Inflammatory macrophage treated with lipopolysaccharide for 1 hour (primary cell): ENCODE measurements at places on chromosomes 7 and 10.

- no peak for DNase-seq
Measured at GRCh38 chr10:118246332-118247295, 95.5 kb downstream of the FAM204A start.

DNA sequence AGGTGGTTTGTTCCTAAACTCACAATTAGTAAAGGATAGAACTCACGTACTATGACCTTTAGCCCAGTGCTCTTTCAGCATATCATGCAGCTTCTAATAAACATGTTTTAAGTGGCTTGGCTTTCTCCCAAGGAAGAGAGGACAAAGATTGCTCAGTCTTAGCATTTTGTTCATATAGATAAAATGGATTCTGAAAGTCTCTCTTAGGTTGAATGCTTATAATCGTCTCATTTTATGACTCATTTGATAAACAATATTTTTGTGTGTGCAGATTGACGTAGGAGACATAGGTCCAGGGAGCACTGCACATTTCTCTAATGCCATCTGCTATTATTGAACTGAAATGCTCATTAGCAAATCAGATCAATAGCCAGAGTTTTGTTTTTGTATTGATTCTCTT, 44.8 kb downstream of the GNAT3 start:
- DNase-seq: no peak

DNA sequence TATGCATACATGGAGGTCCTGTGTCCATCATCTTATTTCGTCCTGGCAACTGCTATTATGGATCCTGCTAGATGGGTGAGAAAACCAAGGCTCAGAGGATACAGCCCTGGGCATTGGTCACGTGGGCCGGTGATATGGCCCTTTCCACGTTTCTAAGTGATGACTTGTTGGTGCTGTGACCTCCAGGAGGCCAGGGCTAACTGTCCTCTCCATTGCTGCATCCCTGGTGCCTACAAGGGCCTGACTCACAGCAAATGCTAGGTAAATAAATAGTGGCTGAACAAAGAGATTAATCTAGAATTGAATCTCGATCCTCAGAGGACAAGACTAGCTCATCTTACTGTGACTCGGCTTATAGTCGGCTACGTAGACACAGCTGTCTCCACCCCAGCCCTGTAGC, 78.6 kb downstream of the FAM53B start:
- no peak for DNase-seq

GRCh38 chr7:108171164-108171563, 41.0 kb upstream of the LAMB4 start:
- DNase-seq: no peak

- DNase-seq: no peak
Measured at GRCh38 chr7:155489862-155490696, 32.1 kb downstream of the EN2 start.

DNA sequence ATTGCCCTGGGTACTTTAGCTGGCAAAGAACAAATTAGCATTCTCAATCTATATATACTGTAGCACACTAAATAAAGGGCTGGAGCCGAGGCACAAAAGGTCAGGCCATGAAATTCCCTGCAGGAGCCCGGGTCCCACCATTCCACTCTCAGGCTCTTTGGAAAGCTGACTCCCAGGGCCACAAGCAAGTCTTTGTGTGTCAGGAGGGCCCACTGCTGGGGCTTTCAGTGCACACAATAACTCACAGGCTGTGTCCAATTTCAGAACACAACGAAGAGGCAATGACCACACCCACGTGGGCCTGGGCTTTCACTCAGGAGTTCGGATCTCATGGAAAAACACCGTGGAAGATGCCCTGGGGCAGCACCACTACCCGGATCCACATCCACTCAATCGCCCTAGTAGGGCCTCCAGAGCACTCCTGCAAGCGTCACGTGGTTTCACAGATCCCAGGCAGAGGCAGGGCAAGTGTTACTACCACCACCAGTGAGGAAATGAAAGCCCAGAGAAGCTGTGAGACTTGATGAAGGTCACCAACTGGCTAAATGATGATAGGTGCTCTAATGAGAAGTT, 60.3 kb downstream of the COBL start:
- DNase-seq: no peak

DNA sequence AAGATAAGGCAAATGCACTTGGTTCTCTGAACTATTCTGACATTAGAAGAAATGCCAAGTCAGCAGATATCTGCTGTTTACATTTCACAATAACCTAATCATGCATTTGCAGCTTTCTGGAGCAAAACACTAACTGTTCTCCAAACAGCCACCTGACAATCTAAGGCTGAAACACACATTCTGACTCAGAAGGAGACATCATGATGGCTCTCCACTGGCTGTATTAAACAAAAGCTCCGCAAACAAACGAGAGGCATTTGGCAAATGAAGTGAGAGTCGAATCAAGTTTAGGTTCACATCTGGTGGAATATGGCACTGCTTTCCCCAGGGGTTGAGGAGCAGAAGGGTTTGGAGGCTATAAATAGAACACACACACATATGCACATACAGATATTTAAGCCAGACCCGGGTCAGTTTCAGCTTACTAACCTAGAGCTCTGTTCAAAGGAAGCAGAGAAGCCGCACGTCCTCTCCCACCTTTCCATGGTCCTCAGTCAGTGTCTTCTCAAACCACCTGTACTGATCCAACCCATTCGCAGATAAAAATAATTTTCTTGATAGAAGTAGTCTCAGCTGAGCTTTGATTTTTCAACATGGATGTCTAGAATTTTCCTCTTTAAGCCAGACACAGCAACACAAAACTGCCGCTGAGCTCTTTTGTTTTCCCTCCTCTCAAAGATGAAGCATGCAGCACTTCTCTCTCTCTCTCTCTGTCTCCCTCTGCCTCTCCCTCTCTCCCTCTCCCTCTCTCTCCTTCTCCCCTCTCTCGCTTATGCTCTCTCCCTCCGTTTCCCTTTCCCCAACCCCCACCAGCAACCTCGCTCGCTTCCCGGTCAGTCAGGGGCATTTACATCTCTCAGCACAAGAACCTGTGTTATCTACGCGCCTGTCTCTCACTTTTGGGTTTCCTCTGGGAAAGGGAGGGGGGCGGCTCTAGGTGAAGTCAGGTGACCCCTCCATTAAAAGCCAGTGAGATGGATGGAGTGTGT, 682.8 kb downstream of the MAGI2 start:
- no peak for DNase-seq

DNA sequence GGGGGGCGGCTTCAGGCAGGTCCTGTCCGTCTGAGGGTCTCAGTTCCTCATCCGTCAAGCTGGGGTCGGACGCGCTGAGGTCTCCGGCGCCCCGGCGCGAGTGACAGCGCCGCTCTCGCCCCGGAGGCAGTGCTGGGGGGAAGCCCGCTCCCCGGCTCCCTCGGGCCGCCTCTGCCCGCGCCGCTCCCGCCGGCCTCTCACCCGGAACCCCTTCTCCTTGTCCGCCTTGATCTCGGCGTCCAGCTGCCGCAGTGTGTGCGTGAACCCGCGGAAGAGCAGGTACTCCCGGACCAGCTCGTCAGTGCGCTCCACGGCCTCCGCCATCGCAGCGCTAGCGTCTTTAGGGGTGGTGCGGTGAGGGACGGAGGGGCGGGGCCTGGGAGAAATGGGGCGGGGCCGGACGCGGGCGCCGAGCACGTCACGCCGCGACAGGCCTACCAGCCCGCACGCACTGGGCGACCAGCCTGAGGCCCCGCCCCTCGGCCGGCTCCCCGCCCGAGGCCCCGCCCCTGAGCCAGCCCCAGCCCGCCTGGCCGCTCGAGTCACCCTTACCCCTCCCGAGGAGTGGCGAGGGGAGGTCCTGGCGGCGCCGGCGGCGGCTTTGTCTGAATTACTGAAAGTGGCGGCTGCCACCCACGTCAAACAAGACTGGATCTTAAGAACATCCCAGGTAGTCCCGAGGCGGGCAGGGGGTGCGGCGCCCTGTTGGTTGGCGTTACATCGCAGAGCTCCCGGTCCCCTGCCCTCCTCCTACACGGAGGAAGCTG, at the start of gene WDR91:
TSS of gene WDR91 (minus strand) at position 348 of the 767 bp plus-strand sequence. CDS start at position 324, 24 bp downstream.
- peak; percentile 96 for DNase-seq

- no peak for DNase-seq
Measured at GRCh38 chr7:17097668-17098297, 200.7 kb upstream of the AHR start.

DNA sequence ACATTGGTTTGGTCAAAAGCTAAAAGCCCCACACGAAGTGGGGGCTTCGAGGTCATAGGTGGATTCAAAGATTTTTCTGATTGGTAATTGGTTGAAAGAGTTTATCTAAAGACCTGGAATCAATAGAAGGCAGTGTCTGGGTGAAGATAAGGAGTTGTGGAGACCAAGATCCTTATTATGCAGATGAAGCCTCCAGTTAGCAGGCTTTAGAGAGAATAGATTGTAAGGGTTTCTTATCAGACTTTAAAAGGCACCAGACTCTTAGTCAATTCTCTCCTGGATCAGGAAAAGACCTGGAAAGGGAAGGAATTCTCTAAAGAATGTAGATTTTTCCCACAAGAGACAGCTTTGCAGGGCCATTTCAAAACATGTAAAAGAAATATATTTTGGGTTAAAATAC, 260.2 kb downstream of the PHF14 start:
- no peak for DNase-seq

GRCh38 chr10:118027397-118027796, 19.3 kb downstream of the RAB11FIP2 start:
- no peak for DNase-seq

- DNase-seq: peak; percentile 29
Measured at GRCh38 chr10:131943021-131943814, 38.5 kb downstream of the BNIP3 start.

DNA sequence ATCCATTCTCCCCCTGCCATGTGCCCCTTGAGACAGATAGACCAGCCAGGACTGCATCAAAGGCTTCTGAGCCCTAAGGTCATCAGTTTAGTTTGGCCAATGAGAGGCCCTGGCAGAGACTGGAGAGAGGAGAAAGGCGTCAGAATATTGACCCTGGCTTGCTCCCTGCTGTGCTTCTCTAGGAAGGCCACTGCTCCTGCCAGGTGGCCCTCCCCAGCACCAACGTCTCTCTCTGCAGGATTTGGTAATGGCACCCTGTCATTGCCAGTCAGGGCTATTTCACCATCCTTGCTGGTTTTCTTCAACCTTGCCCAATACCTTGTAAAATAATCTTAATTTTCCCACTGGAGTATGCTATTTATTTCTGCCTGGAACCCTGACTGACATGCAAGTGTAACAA, 38.8 kb upstream of the ZRANB1 start:
- no peak for DNase-seq

DNA sequence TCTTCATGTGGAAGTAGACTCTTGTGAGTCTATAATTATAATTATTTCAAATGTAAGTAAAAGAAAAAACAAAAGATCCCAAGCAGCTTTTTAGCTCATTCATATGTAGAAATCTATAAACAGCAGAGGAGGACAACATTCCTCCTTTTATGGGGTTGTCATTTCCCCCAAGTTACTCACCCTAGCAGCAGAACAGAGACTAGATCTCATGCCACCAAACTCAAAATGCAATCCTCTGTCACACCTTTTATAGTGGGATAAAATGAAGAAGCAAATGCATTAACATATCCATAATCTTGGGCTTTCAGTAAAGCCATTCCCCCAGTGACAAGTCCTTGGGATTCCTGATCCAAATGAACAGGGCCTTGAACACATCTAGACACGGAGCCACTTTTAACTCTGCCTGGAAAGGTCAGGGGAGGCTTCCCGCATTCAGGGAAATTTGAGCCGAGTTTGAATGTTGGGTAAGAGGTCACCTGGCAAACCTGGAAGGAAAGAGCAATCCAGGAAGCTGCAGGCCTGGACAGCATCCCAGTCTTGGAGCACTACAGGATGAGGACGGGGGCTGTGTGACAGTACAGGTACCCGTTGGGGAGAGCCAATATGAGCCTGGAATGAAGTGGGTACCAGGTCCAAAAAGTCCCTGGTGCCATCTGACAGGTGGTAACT, 76.4 kb downstream of the DOCK4 start:
- no peak for DNase-seq

DNA sequence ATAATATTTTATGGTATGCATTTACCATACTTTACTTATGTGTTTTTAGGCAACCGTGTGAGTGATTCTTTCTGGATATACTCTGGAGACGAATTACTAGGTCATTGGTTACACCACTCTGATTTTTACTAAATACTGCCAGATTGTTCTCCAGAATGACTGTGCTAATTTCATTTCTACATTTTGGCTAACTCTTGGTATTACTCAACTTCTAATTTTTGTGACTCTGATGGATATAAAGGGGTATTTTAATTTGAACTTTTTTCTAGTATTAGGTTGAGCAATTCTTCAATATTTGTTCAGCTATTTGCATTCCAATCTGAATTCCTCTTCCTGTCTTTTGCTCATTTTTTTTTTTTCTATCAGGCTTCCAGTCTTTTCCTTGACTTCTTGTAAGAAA, 223.6 kb downstream of the MDFIC start:
- DNase-seq: peak; percentile 45

GRCh38 chr10:35353395-35353794, 17.1 kb downstream of the CCNY start:
- DNase-seq: no peak

DNA sequence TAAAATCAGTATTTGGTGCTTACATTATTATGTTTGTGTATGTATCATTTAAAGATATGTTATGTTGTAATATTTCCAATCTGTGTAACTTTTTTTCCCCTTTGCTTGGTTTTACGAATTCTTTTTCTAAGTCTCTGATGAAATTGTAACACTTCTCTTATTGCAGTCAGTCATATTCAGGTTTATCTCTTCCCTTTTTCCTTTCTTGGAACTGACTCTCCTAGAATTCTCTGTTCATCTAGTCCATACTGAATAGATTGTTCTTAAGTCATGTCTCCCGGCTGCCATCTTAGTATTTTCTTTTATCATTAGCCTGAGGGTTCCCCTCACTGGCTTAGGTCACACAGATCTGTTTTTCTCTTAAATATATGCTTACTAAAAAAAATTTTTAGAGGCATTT, 44.6 kb downstream of the PHTF2 start:
- DNase-seq: peak; percentile 57

- no peak for DNase-seq
Measured at GRCh38 chr10:132489053-132489703, 48.4 kb upstream of the INPP5A start.

DNA sequence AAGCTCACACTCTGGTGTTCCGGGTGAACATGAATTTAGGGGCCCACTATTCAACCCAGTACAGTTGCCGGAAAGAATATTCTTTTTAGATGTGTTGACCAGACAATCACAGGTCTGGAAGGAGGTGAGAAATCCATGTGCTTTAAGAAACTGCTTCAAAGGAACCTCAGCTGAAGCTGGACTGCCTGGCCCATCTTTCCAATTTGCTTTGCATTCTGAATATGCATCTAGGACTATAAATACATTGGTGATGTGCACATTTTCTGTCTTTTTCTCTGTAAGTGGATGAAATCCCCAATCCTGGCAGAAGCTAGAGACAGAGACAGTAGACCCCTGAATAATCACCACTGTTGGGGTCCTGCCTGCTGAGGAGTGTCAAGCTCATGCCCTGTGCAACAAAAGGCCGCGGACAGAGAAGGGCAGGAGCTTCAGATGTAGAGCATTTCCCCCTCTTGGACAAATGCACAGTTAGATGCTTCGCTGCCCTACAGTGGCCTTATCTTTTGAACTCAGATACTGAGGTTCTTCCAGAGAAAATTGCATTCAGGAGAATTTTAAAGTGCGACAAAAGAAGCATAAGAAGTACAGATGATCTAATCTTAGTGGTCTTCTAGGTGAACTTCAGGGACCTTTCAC, 368.3 kb downstream of the SFMBT2 start:
- no peak for DNase-seq
